ENCODE measurements at places on chromosomes 16 and 17. TPM values are rescaled to one million over a fixed set of nuclear protein-coding genes. Genes with fewer than 3 reads are reported as not detected.

The CYGB gene
- total RNA-seq: not detected

The ABI3 gene
- 19.8 TPM for total RNA-seq

The CEP112 gene
- total RNA-seq: 3.3 TPM

The SPAG9 gene
- 58.7 TPM for total RNA-seq

The TMEM132E gene
- total RNA-seq: not detected

The KRT31 gene
- total RNA-seq: not detected

GRCh38 chr16:88120812-88121211 lies 169.6 kb downstream of the BANP start:
- DNase-seq: no peak
- H3K27ac ChIP-seq: no peak overlapping the region
- H3K27me3 ChIP-seq: peaks cover 2% of the 10 kb centered on the region
- H3K36me3 ChIP-seq: no peaks in the 10 kb centered on the region
- H3K4me1 ChIP-seq: no peaks in the 10 kb centered on the region

DNA sequence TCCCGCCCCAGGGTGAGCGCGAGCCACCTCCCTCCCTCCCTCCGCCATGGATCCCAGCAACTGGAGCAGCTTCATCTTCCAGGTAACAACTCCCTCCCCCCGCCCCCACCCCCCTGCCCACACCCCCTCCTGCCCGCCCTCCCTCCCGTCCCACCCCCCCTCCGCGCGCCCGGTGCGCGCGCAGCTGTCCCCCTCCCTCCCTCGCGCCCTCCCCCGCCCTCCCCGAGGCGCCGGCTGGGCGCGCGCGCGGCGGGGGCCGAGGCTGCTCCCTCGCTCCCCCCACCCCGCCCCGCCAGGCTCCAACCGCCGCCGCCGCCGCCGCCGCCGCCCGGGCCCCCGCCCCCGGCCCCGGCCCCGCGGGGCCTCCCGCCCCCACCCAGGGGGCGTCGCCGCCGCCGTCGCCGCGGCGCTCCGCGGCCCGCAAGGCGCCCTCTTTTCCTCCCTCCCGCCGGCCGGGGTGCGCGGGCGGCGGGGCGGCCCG lies at the start of gene MAZ:
MAZ (plus strand) TSS at position 431 of the 481 bp plus-strand sequence. CDS start 173 bp downstream, outside the sequence.
- peak within 1 kb of the TSS; percentile 97 for H3K27ac ChIP-seq
- peaks cover 45% of the 10 kb centered on the region for H3K4me1 ChIP-seq
- H3K4me3 ChIP-seq: peak within 1 kb of the TSS; percentile 93
- H3K36me3 ChIP-seq: peaks cover 62% of the 10 kb centered on the region

GRCh38 chr16:83561876-83562275 lies 245.9 kb upstream of the HSBP1 start:
- H3K36me3 ChIP-seq: no peaks in the 10 kb centered on the region
- H3K27me3 ChIP-seq: no peaks in the 10 kb centered on the region
- DNase-seq: no peak
- H3K4me1 ChIP-seq: no peaks in the 10 kb centered on the region

GRCh38 chr16:74700438-74701225 lies at the start of gene MLKL:
MLKL (minus strand) TSS chr16:74700862; CDS start chr16:74695757, 5,105 bp downstream.
- H3K27me3 ChIP-seq: no peaks in the 10 kb centered on the region
- DNase-seq: peak; percentile 75
- H3K27ac ChIP-seq: peak within 1 kb of the TSS; percentile 94
- H3K36me3 ChIP-seq: peaks cover 7% of the 10 kb centered on the region
- H3K4me1 ChIP-seq: peaks cover 52% of the 10 kb centered on the region
- peak within 1 kb of the TSS; percentile 96 for H3K4me3 ChIP-seq

DNA sequence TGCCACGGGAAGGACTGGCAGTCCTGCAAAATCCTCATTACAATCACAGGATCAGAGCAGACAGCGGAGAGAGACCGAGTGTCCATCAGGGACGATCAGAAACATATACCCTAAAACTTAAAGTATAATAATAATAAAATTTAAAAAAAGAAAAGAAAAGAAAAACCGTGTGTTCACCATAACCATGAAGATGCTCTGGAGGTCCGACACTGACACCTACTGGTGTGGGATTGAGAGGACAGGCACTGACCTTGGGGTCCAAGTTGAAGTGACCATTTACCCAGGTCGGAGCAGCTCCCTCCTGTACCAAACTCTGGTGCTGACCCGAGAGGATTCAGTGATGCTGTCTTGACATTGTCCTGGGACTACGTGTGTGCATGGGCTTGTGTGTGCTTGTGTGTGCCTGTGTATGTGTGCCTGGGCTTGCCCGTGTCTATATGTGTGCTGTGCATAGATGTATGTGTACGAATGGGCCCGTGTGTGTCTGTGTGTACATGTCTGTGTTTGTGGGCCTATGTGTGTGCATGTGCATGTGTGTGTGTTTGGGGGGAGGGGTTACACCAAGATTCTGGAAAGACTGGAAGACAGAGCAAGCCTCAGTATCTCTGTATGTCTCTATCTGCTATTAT lies 10.0 kb upstream of the CD300LD start:
- H3K4me1 ChIP-seq: peaks cover 3% of the 10 kb centered on the region
- H3K27ac ChIP-seq: no peak overlapping the region
- peaks cover 29% of the 10 kb centered on the region for H3K27me3 ChIP-seq
- DNase-seq: peak; percentile 51
- no peak overlapping the region for H3K4me3 ChIP-seq
- H3K36me3 ChIP-seq: no peaks in the 10 kb centered on the region

GRCh38 chr17:57701124-57701523 lies 44.0 kb downstream of the CCDC182 start:
- no peaks in the 10 kb centered on the region for H3K4me1 ChIP-seq
- no peak overlapping the region for H3K27ac ChIP-seq
- no peaks in the 10 kb centered on the region for H3K27me3 ChIP-seq
- no peak overlapping the region for H3K4me3 ChIP-seq
- no peak for DNase-seq

DNA sequence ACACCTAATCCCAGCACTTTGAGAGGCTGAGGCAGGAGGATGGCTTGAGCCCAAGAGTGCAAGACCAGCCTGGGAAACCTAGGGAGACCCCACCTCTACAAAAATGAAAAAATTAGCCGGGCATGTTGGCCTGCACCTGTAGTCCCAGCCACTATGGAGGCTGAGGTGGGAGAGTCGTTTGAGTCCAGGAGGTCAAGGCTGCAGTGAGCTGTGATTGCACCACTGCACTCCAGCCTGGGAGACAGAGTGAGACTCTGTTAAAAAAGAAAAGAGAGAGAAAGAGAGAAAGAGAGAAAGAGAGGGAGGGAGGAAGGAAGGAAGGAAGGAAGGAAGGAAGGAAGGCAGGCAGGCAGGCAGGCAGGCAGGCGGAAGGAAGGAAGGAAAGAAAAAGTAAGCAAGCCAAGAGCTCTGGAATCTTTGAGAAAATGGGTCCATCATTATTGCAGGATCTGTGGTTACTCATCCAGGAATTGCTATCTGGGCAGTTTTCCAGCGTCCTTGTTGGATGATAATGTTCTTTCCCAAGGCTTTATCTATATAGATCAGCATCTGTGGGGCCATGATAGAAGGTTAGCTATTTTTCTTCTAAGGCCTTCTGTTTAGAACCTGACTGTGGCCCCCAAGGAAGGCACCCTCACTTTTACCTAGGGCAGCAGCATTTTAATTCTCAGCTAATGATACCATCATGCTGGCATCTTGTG lies 533.2 kb upstream of the CDH5 start:
- H3K27ac ChIP-seq: no peak overlapping the region
- no peak for DNase-seq
- no peaks in the 10 kb centered on the region for H3K36me3 ChIP-seq
- H3K4me3 ChIP-seq: no peak overlapping the region

DNA sequence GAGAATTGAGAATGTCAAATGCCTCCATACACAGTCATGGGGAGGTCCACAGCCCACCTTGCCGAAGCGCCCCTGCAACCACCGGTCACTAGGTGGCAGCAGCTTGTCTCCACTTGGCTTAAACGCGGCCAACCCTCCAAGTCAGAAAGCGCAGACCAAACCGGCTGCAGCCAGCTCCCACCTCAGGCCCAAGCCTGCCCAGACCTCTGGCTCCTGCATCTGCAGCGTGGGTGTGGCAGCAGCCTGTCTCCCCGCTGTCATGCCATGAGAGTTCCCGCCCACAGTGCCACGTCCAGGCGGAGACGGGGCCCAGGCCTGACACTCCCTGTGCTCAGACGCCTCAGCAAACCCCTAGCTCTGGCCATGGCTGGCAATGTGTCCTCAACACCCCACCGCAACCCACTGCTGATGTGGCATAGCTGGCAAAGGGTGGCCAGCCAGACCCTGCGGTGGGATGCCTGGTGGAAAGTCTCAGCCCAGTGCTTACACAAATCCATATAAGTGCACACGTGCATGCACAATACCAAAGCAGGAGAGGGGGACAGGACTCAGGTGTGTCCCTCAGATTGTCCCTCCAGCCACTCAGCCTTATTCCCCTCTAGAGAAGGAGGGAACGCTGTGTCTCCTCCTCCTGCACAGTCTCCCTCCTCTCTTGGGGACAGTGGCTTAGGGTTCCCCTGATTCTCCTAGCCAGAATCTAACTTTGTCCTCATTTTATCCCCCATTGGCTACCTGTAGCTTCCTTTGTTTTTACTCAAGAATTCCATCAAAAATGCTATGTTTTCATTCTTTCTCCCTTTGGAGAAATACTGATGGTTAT lies 10.9 kb downstream of the COPZ2 start:
- H3K27ac ChIP-seq: no peak overlapping the region
- H3K36me3 ChIP-seq: no peaks in the 10 kb centered on the region
- DNase-seq: peak; percentile 83
- H3K27me3 ChIP-seq: peaks cover 13% of the 10 kb centered on the region
- no peak overlapping the region for H3K4me3 ChIP-seq

GRCh38 chr16:54341892-54342776 lies 55.5 kb upstream of the IRX3 start:
- no peaks in the 10 kb centered on the region for H3K36me3 ChIP-seq
- H3K4me1 ChIP-seq: no peaks in the 10 kb centered on the region
- no peak for DNase-seq
- H3K27me3 ChIP-seq: no peaks in the 10 kb centered on the region
- no peak overlapping the region for H3K27ac ChIP-seq

GRCh38 chr16:11224894-11225676 lies 30.9 kb downstream of the SOCS1 start:
- H3K27me3 ChIP-seq: no peaks in the 10 kb centered on the region
- H3K27ac ChIP-seq: peak overlapping the region; percentile 99
- H3K36me3 ChIP-seq: peaks cover 2% of the 10 kb centered on the region
- peaks cover 64% of the 10 kb centered on the region for H3K4me1 ChIP-seq
- DNase-seq: peak; percentile 92

GRCh38 chr17:66849851-66850580 lies 15.1 kb downstream of the CACNG5 start:
- no peak overlapping the region for H3K27ac ChIP-seq
- H3K4me1 ChIP-seq: no peaks in the 10 kb centered on the region
- no peak overlapping the region for H3K4me3 ChIP-seq
- H3K36me3 ChIP-seq: no peaks in the 10 kb centered on the region

GRCh38 chr17:74742153-74742515 lies 5.1 kb downstream of the RAB37 start:
- peaks cover 79% of the 10 kb centered on the region for H3K4me1 ChIP-seq
- peak overlapping the region; percentile 38 for H3K4me3 ChIP-seq
- no peaks in the 10 kb centered on the region for H3K27me3 ChIP-seq
- H3K27ac ChIP-seq: peak overlapping the region; percentile 88
- DNase-seq: peak; percentile 79
- no peaks in the 10 kb centered on the region for H3K36me3 ChIP-seq

DNA sequence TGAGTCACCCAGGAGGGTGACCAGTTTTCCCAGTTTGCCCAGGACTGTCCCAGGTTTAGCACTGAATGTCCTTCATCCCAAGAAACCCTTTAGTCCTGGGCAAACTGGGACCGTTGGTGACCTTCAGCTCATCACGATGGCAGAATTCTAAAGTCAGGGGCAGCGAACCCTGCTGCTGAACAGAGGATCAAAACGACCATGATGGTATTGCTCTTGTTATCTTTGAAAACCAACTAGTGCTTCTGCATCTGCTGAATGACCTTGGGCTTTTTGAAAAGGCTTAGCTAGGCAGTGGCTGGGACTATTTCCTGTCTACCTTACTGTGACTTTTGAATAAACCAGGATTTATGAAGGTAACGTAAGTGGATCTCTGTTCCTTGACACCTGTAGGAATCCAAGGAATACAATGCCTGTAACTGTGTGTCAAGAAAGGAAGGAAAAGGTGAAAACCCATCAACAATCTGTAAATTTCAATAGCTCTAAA lies 281.9 kb downstream of the SOX9 start:
- no peak overlapping the region for H3K4me3 ChIP-seq
- no peak overlapping the region for H3K27ac ChIP-seq
- no peaks in the 10 kb centered on the region for H3K4me1 ChIP-seq

- no peak within 1 kb of the TSS for H3K27ac ChIP-seq
- H3K27me3 ChIP-seq: peaks cover 10% of the 10 kb centered on the region
- peaks cover 25% of the 10 kb centered on the region for H3K4me1 ChIP-seq
- DNase-seq: peak; percentile 59
- no peaks in the 10 kb centered on the region for H3K36me3 ChIP-seq
Measured at GRCh38 chr16:58499615-58500351, at the start of gene NDRG4. NDRG4 (plus strand) TSS chr16:58500143; CDS start chr16:58500249, 106 bp downstream.

GRCh38 chr16:72043539-72043938 lies 10.8 kb upstream of the HP start:
- no peaks in the 10 kb centered on the region for H3K27me3 ChIP-seq
- no peak overlapping the region for H3K4me3 ChIP-seq
- DNase-seq: no peak
- H3K27ac ChIP-seq: no peak overlapping the region

- H3K4me3 ChIP-seq: no peak overlapping the region
- DNase-seq: peak; percentile 28
Measured at GRCh38 chr17:57948555-57949420, 6.4 kb downstream of the CUEDC1 start.

Measured in activated CD4-positive, alpha-beta memory T cell treated with anti-CD3 and anti-CD28 coated beads for 36 hours (primary cell).